ENCODE measurements at places on chromosomes 6 and 20.

GRCh38 chr6:38134704-38135088 is 315.2 kb downstream of the ZFAND3 start:
- DNase-seq, result no peak

DNA sequence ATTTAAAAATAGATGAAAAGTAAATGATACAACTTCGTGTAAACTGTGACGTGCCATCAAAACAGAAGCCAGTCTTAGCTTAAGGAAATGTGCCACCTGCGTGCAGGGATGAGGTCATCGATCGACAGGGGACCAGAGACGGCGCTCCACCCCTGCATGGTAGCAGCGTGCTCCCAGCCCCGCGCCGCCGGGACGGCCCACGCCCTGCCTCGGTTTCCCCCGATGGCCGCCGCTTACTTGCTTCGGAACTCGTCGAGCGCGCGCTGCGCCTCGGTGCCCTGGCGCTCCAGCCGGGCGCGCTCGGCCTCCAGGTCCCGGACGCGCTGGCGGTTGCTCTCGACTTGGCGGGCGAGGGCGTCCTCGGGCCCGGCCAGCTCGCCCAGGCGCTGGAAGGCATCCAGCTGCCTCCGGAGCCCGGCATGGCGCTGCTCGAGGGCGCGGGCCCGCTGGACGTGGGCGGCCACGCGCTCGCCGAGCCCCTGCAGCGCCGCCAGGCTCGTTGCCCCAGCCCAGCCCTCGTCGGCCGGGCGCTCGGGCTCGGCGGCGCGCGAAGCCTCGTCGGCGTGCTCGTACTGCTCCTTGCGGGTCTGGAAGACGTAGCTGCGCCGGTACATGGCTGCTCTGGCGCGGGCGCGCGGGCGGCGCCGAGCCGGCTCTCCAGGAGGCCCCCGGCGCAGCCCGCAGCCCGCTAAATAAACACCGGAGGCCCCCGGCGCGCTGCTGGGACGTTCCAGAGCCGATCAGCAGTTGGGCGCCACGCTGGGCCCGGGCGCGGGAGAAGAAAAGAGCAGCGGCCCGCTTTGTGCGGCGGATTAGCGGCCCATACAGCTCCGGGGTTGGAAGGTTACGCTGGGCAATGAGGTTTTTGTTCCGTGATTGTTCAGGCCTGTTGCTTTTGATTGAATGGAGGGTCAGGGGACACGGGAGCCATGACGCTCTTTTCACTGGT is at the start of gene BFSP1:
Gene BFSP1, minus strand, starts transcription at position 664 of the 949 bp plus-strand sequence. Its CDS starts 50 bp downstream, at position 614.
- peak; percentile 32 for DNase-seq

GRCh38 chr20:8131598-8132483 is at the start of gene PLCB1:
PLCB1 (plus strand) TSS chr20:8132266; CDS start chr20:8132652, 386 bp downstream.
- DNase-seq, result no peak

- DNase-seq, result no peak
Observed at GRCh38 chr6:137749696-137750211, 117.3 kb upstream of the TNFAIP3 start.

- no peak for DNase-seq
Observed at GRCh38 chr6:36757206-36757605, 59.6 kb downstream of the RAB44 start.

GRCh38 chr20:61454053-61454452 is 202.0 kb downstream of the CDH4 start:
- DNase-seq, result no peak

DNA sequence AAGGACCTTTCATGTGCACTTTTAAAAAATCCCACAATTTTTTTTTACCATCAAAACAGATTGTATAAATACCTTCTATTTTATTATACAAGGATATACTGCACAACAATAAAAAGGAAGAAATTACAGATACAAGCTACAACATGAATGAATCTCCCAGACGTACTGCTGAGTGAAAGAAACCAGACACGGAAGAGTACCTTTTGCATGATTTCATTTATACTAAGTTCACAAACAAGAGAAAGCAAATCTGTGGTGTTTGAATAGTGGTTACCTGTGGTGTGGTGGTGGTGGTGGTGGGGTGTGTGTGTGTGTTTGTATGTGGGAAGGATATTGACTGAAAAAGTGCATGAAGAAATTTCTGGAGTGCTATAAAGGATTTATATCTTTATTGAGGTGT is 6.8 kb upstream of the PLCB4 start:
- DNase-seq, result no peak

DNA sequence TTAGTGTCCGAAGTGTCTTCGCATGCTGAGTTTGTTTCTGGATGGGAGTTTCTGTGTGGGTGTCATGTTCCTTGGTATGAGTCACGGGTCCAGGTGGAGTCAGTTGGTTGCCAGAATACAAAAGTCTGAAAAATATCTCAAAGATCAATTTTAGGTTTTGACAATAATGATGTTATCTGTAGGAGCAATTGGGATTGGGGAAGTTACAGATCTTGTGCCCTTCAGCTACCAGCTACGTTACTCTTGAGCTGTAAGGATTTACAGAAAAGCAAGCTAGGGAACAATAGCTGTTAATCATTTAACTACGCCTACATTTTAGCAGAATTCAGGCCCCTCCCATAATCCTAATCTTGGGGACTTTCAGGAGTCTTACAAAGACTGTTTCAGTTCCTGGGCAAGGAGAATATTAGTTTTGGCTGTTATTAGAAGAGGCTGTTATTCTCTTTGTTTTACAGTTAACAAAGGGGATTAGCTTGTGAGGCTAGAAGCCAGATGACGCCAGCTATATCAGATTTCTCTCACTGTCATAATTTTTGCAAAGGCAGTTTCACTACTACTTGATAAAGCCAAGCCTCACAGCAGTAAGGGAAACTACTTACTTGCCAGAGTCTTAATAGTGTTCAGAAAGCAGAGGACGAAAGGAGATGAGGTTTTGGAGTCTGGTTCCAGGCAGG is 15.4 kb upstream of the SLC22A16 start:
- DNase-seq, result no peak

GRCh38 chr6:169575365-169575764 is 126.5 kb downstream of the WDR27 start:
- no peak for DNase-seq

Measured in HL-60 (cell line).